Activated effector memory CD4-positive, alpha-beta T cell treated with Interleukin-2 at 50 U/mL for 16 hours (primary cell): ENCODE measurements at places on chromosomes 3 and 15.

GRCh38 chr15:63984331-63984730 lies 62.0 kb downstream of the DAPK2 start:
- DNase-seq: no peak

DNA sequence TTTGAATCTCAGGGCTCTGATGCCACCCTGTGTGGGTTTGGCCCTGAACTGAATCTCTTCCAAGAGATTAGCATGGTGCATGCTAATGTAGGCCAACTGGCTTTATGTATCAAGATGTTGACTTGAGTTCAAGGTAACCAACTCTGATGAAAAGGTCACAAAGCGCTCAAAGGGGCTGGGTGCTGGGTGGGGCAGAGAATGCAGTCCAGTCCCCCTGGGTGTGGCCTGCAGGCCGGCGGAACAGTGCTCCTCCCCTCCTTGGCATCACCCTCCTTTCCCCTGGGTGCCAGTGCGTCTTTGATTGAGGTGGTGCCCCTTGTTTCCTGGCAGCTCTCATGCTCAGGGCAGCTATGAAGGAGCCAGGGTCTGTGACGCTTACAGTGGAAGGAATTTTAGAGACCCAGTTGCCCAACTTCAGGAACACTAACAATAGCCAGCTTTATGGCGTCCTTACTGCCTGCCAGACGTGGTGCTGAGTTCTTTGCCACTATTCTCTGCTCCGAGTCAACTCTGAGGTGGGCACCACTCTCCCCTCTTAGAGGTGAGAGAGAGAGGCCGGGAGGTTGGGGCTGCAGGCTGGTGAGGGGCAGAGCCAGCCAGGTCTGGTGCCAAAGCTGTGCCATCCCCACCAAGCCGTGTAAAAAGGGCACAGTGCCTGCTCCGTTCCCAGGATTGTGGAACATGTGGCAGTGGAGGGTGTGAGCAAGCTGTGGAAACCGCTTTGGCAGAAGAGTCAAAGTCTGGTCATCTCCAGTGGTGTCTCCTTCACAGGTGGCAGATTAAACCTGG lies 9.8 kb downstream of the SYNM start:
- DNase-seq: no peak

DNA sequence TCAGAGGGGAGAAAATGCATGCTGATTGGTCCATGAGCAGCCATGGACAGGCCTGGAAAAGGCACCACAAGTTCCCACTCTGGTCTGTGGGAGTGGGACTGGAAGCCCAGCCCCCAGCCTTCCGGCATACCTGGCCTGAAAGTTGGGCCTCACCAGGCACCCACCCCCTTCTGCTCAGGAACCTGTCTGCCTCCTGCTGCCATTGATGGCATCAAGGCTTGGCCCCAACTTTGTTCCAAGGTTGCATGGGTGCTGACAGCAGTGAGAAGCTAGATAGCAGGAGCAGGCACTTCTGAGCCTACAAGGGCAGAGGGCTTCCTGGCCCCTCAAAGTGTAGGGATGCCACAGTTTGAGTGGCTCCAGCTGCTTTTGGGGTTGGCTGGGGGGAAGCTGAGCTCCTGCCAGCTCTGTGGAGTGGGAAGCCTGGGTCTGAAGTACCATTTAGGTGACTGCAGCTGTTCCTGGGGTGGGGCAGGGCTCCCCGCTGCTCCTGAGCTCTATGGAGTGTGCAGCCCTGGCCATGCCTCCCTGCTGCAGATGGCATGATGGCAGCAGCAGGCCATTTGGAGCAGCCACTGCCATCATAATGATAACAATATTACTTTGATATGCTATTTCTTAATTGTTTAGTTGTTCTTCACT lies 1054.1 kb upstream of the GBE1 start:
- DNase-seq: no peak

- no peak for DNase-seq
Measured at GRCh38 chr3:17980863-17981262, 238.4 kb upstream of the TBC1D5 start.

- no peak for DNase-seq
Measured at GRCh38 chr15:57355259-57355658, 21.0 kb upstream of the CGNL1 start.

DNA sequence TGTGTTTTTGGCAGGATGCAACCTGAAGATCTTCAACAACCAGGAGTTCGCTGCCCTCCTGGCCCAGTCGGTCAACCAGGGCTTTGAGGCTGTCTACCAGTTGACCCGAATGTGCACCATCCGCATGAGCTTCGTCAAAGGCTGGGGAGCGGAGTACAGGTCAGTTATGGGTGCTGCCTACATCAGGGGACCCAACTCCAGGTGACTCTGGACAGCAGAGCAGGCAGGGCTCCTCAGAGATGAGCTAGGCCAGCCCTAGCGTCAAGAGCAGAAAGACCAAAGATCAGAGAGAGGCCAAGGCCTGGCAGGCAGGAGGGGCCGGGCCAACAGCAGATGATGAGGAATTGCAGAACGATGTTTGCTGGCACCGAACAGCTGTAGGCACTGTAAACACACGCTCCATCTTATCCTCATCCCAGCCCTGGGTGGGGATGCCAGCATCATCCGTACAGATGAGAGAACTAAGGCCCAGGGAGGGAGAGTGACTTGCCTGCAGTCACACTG lies 67.1 kb downstream of the AAGAB start:
- DNase-seq: no peak

DNA sequence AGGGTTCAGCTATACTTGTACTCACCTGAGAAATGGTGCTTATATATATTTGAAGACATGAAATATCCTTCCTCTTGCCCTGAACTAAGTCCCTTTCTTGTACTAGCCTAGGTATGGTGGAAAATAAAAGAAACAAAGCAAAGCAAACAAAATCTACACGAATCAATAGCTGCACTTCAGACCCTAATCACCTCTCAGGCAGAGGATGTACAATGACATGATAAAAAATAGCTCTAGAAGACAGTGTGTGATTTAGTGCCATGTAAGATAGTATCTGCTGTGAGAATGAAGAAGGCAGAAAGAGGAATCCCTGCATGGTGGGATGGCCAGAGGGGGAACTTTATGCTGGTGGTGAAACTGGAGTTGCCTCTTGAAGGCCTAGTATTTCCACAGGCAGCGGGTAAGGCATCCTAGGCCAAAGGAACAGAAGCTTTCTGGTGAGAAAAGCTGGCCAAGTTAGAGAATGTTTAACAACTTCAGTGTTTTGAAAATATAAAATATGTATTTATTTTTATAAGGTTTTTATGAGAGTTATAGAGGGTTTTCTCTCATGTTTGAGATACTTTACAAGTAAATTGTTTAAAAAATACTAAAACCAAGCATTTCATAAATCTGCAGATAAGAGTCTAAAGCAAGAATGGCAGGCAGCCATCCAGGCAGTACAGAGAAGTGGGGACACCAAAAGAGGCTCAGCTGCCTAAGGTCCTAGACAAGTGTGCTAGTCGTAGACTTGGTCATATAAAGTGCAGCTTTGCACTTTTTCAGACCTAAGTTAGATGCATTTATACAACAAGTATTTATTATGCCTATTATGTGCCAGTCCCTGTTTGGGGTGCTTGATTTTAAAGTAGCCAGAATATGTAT lies 14.9 kb downstream of the LEKR1 start:
- no peak for DNase-seq

GRCh38 chr3:140702281-140702680 lies 24.4 kb downstream of the TRIM42 start:
- no peak for DNase-seq

GRCh38 chr15:77370580-77370979 lies 49.3 kb downstream of the PEAK1 start:
- no peak for DNase-seq

DNA sequence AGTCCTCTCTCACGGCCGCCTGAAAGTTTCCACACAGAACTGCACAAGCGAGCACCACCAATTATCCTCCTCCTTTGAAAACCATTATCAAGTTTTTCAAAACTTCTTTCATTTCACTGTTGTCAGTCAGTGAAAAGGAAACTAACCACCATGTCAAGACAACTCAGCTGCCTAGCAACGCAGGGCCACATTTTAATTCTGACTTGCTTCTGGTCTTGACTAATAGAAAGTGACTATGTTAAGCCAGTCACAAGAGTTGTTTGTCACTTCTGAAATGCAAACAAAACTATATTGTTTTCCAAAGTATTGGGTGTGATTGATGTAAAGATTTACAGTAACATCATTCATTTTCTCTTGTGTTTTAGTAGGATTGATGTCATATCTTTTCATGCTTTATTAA lies 612.8 kb upstream of the AGTR1 start:
- no peak for DNase-seq

DNA sequence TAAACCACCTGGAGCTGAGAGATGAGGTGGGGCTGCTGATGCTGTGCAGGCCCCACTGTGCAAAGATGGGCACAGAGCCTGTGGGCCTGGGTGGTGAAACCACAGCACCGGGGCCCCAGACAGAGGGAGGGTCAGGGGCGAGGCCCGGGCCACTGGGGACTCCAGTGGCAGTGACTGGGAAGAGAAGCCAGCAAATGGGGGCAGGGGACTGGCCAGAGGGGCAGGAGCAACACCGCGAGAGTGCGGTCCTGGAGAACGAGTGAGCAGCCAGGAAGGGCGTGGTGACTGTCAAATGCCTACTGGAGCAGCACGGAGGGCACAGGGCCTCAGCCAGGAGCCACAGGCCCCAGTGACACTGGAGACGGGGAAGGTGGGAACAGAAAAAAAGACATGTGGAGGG lies 39.8 kb downstream of the HCN4 start:
- no peak for DNase-seq

GRCh38 chr3:190288836-190289235 lies 33.4 kb downstream of the CLDN1 start:
- no peak for DNase-seq

DNA sequence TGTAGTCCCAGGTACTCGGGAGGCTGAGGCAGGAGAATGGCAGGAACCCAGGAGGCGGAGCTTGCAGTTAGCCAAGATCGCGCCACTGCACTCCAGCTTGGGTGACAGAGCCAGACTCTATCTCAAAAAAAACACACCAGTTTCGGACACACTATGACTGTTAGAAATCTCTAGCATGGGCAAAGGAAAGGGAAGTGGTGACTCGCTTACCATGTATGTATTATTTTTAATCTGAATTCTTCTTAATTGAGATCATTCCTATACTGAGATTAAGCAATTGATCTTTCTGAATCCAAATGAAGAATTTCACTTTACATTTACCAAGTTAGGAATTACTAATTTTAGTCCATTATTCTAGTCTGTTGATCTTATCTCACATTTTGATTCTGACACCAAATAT lies 459.2 kb upstream of the ALCAM start:
- no peak for DNase-seq

- DNase-seq: no peak
Measured at GRCh38 chr15:72559781-72560180, 85.7 kb downstream of the ARIH1 start.

DNA sequence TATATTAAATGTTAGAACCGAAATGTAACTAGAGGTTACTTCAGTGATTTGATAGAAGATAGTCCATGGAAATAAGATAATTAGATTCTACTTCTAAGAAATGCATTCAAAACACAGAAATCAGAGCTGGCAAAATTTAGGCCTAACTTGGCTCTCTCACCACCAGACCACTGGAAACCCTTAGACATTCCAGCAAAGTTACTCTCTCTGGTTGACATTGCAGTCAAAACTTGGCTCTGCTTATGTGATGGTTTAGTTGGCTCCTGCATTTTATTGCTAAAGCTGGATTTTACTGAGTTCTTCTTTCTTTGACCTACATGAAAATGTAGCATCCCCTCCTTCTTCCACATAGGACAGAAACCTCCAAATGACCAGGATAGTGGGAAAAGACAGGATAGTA lies 35.4 kb upstream of the CBLB start:
- DNase-seq: no peak

GRCh38 chr15:40958146-40958545 lies 4.9 kb downstream of the CHAC1 start:
- DNase-seq: no peak

DNA sequence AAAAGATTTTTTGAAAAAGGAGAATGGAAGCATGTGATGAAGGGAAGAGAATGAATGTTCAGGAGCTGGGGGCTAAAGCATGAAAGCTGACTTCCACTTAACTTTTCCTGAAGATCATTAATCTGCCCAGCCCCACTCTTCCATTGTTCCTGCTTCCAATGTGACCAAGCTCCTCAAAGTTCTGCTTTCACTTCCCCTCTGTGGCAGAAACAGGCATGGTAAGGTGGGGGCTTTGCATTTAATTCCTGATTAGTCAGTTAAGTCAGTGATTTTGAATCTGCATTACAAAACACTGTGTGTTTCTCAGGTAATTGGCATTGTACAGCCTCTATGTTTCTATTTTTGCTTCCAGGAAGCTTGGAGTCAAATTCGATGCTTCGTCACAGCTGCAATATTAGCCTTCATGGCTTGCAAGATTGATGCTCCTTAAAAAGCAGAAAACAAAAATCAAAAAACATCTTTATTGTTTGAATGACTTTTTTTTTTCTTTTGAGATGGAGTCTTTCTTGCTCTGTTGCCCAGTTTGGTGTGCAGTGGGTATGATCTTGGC lies 7.3 kb upstream of the TM6SF1 start:
- DNase-seq: no peak

GRCh38 chr3:183845090-183845489 lies 19.7 kb upstream of the MAP6D1 start:
- no peak for DNase-seq

- DNase-seq: no peak
Measured at GRCh38 chr3:119700269-119700919, 2.4 kb upstream of the CFAP91 start.

DNA sequence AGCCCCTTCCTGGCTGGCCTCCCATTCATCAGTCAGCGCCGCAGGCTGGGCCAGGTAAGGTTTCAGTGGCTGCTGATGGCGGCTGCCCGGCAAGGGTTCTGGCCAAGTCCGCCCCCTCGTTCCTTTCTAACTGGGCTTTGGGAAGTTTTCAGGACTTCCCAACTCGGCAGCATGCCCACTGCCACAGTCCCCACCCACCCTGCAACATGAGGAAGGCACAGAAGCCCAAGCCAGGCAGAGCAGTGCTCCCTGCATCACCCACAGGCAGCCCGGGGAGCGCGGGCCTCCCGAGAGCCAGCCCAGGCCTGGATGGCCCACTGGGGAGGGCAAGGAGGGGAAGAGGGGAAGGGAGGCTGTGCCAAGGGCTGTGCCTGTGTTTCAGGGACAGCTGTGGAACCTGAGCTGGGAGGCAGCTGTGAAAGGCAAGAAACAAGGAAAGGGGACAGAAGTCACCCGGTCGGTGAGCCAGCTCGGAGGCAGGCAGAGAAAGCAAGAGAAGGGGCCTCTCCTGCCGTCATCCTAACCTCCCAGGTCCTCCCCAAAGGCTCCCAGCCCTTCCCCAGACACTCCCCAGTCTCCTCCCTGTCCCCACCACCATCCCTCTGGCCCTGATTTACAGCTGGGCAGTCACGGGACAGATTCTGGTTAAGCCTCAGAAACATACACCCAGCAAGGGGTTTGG lies 73.9 kb downstream of the CPN2 start:
- DNase-seq: no peak

DNA sequence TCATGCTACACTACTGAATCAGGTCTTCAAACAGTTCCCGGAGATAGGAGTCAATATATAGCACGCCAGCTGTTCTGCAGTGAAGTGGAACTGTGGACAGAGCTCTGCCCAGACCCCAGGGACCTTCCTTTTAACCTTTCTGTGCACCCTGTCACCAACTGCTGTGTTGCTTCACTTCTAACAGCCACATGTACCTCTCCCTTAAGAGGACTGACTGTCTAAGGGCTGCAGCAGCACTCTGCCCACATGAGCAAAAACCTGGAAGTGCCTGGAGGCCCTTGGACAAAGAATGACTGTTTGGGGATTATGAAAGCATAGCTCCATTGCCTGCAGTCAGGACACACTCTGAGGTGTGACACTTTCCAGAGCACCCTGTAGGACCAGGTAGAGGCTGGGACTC lies 88.3 kb upstream of the CTNNB1 start:
- DNase-seq: no peak
